ENCODE measurements at places on chromosomes 3 and 15. TPM values are rescaled to one million over a fixed set of nuclear protein-coding genes. Genes with fewer than 3 reads are reported as not detected.

The TUBGCP4 gene
- 26.1 TPM for total RNA-seq

The GASK1A gene
- 0.18 TPM for total RNA-seq

The CX3CR1 gene
- 0.23 TPM for total RNA-seq

The AADACL2 gene
- not detected for total RNA-seq

The CCDC13 gene
- total RNA-seq = not detected

The IMPG2 gene
- 0.11 TPM for total RNA-seq

Data from GM12878 (cell line).